ENCODE measurements at places on chromosomes 4 and X.

GRCh38 chr4:110198049-110198434 lies 373 bp downstream of the ELOVL6 start:
- DNase-seq = peak; percentile 18

DNA sequence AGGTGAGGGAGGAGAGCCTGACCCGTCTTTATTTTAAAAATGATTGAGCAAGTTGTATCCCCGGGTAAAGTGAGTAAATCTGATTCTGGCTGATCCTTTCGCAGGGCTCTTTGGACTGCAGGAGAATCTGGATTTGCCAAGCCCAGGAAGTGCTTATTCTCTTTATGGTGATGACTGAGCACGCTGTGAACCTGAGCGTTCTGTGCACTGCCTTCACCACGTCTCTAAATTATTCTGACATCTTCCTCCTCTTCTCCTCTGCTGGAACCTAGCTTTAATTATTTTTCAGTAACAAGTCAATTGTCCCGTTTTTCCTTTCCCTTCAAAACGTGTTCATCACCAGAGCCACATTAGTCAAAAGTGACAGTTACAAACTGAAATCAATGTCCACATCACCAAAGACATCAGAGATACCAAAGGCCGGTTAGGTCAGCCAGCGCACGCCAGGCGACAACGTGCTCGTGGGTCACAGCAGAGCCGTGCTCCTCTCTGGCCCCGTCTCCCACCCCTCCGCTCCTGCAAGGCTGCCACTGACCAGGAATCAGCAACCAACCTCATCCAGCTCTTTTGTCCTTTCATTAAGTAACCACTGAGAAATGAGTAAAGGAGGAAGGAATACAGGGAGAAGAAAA lies 74.3 kb downstream of the DCTD start:
- DNase-seq = no peak

DNA sequence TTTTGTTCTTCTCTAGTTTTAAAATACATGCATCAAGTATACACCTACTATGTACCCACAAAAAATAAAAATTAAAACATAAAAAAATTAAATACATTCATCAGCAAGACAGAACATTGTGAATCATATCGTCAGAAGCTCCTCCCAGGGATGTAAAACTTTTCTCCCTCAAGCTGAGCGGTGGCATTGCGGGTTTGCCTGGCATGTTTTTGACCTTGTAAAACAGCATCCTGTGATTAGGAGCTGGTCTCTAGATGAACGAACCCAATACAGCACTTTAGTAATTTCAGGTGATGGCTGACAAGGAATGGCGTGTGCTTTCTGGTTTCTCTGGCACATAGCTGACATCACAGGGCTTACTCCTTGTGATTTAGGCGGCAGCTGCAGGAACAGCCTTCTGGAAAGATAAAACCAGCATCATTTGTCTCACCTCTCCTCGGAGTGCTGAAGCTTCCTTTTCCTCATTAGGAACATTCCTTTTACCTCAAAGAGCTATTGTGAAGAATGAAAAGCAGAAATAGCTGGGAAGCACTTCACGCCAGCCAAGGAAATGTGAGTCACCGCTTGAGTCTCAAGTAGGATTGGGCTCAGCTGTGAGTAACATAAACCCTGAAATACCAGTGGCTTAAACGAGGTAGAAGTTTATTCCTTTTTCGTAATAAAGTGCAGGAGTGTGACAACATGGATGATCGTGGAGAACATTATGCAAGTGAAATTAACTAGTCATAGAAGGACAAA lies 44.3 kb downstream of the NYX start:
- no peak for DNase-seq

GRCh38 chr4:94426783-94427182 lies 25.0 kb upstream of the PDLIM5 start:
- DNase-seq = no peak

GRCh38 chr4:188918787-188919186 lies 779.5 kb downstream of the TRIML1 start:
- no peak for DNase-seq

DNA sequence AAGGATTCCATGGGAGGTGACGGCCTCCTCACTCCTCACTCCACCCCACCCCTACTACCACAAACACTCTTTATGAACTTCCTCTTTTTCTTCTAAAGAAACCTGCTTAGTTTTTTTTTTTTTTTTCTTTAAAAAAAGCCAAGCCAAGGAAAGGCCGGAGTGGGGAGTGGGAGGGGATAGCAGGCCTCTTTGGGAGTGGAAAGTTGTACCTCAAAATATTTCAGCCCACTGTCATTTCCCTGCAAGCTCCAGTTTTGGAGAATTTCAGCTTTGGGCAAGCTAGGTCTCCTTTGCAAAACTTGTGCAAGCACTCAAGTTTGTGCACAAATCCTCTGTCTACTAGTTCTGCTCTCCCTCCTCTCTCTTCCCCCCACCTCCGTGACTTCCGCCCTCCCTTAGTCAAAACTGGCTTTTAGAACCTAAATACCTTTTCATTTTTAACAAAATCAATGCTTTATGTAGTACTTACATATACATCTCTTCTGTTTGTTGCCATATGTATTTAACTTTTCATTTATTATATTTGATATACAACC lies 512 bp upstream of the ANTXR2 start:
- no peak for DNase-seq

DNA sequence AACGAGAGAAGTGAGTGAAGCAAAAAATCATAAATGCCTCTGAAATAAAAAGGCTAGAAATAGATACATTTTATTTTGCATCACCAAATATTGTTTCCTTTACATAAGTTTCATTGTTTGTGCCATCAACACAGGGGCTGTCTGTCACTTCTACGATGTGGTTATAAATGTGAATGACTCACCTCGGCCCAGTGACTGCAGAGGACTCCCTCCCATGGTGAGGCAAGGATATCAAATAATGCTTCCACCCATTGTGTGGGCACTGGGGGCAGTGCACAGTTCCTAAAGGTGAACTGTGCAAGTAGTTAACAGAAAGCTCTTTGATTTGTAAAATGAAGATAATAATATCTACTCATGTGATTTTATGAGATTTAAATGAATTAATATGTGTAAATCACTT lies 230.3 kb upstream of the NEIL3 start:
- DNase-seq = no peak

- no peak for DNase-seq
Measured at GRCh38 chrX:110399966-110400365, 41.3 kb downstream of the RTL9 start.

DNA sequence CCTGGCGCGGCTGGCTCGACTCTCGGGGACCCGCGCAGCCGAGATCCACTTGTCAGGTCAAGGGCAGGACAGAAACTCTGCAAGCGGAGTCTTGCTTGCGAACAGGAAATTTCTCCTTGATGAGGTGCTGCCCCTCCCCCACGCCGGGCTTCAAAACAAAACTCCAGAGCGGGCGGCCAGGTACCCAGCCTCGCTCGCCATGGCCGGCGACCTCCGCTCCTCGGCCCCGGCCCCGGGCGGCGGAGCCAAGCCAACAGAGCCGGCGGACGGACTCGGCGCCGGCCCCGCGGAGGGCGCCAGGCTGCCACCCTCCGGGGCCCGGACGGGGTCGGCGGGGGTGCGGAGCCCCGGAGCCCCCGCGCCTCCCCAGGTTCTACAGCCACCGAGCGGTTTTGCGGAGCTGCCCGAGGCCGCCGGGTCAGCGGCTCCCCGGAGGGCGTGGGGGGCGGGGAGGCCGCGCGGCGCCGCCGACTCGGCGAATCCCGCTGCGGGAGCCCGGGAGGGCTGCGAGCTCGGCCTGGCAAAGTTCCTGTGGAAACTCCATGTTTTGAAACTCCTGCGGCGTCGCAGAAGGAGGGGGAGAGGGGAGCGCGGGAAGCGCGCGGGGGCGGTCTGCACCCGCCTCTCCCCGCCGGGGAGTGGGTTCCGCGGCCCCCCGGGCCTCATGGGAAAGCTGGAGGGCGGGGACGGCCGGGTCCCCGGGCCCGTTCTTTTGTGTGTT lies 11.7 kb upstream of the BCOR start:
- no peak for DNase-seq

- no peak for DNase-seq
Measured at GRCh38 chr4:45120163-45120562, 393.8 kb upstream of the GNPDA2 start.

- no peak for DNase-seq
Measured at GRCh38 chrX:12892716-12893115, 13.7 kb upstream of the TLR8 start.

- no peak for DNase-seq
Measured at GRCh38 chrX:27439771-27440170, 23.4 kb downstream of the PPP4R3C start.

DNA sequence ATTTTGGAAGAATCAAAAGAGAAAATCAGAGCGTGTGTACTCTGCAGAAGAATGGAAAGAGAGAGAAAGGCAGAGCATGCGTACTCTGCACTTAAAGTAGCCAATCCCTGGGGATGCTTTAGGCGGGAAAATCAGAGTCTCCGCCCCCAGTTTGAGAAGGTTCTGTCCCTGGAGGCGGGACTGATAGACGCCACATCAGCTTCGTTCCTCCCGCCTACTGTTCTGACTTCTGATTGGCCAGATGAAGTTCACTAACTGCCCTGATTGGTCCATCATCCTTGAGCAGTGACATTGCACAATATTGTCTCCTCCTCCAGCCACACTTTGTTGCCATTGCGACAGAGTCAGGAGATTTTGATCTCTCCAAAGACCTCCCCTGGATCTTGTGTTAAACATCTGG lies 23.8 kb downstream of the SSX1 start:
- no peak for DNase-seq

DNA sequence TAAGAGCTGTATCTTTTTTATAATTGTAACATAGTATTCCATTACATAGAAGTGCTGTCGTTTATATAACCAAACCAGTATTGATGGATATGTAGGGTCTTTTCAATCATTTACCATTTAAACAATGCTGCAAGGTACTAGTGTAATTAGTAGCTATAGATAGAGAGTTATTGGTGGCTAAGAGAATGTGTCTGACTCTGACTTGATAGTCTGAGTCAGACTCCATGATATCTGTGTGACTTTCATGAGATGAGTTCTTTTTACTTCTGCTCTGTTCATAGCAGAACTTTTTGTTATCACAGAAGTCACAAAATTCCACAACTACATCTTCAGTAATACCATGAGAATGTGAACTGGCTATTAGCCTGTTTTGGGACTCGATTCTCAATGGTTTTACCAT lies 150.6 kb downstream of the FHIP1A start:
- DNase-seq = no peak

DNA sequence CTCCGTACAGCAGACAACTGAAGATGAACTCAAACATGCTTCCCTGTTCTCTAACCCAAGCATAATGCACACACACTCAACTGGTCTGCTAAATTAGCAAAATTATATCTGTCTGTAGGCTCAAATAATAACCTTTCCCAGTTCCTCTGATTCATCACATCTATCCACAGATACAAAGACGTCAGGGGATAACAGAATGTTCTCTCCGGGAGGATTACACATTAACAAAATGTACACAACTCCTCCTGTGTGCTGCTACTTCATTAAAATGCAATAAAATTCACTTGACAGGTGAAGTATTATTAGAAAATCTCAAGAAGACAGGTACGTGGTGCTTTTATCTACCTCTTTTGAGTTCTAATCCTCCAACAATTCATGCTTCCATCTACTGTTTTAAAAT lies 57.4 kb downstream of the FAT1 start:
- no peak for DNase-seq

DNA sequence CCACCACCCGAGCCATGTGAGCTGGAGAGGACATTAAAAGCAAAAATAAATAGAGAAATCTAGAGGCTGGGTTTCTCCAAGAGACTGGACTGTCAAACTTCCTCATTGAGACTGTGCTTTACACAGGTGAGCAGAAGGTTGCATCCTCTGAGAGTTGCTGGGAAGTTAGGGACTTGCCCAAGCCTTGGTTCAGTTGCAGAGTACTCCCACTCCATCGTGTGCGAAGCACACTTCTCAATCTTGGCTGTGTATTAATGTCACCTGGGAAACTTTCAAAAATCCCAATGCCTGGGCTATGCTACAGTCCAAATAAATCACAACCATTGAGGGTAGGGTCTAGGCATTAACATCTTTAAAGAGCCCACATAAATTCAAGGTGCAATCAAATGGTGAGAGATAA lies 89.2 kb downstream of the ZNF330 start:
- no peak for DNase-seq

DNA sequence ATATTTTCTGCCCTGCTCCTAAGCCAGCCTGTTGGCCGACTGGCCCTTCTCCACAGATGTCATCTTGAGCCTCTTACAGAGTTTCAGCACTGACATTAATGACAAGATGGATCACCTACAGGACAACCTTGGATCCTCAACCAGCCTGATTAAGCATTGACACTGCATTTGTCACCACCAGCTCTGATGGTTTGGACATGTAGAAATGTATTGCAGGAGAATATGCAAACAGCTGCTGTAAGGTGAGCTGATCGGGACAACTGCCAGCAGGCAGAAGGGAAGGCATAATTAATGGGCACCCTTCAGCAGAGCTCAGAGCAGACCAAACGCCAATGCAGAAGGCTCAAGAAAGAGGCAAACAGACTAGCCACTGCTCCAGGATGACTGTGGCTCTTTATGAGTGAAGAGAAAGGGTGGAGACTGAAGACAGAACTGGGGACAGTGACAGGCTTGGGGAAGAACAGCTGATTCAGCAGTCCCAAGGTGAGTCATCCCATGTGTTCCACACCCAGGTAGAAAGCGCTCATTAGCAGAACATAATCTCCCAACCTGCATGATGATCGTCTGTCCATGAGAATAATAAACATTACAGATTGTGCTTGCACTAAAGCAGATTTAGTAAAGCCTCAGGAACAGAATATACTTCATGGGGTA lies 6.7 kb downstream of the CORIN start:
- no peak for DNase-seq

DNA sequence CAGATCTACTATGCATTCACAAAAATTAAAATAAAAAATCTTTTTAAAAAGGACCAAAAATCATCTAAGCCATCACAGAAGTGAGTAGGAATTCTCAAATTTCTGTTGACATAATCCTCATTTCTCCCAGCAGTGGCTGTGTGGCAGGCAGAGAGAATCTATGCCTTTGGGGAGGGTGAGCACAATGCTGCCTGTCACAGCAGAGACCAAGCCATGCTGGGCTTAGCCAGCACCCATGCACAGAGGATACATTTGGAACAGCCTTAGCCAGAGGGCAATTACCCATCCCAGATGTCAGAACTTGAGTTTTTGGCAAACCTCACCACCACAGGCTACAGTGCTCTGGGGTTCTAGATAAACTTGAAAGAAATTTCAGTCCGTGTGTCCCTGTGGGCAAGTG lies 1274.8 kb upstream of the ADGRL3 start:
- no peak for DNase-seq

- peak; percentile 22 for DNase-seq
Measured at GRCh38 chr4:122827879-122828601, 1.4 kb downstream of the FGF2 start.

- no peak for DNase-seq
Measured at GRCh38 chr4:53905941-53906377, 158.4 kb downstream of the CHIC2 start.

All from lower leg skin (tissue), 4 donors.